ENCODE measurements at places on chromosomes 11 and 22.

DNA sequence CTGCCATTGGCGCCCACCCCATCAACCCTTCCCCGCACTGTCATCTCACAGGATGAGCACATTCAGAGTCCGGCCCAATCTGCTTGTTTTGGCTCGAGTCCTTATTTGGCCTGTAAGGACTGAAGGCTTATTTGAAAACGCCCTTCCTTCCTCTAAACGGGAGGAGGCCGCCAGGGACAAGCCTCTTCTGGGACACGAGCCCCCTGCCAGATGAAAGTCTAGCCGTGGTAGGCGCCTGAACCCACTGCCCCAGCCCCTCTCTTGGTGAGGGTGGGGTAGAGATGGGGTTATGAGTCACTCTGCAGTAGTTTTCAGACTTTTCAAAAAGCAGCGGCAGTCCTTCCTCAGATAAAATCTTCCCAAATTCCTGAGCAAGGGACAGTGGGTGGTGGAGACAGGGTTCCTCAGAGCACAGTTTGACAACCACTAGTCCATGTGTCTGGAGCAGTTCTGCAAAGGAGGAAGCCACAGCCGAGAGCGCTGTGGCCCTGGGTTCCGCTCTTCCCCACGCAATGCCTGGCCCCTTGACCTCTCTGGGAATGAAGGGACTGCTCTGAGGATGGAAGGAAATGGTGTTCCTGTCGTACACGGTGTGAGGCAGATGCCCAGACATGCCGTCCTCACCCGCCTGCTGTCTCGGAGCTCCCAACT lies 57.0 kb downstream of the MYH9 start:
- no peak for DNase-seq

DNA sequence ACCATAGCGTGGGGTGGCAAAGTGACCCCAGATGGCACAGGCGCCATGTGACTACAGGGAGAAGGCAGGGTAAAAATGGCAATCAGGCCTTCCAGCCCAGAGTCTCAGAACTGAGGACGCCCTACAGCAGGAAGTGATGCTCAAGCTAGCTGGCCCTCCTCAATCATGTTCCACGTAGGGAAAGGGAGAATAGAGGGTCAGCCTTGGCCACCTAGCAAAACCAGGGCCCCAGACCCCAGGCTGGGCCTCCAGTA lies 978 bp upstream of the ANKRD13D start:
- DNase-seq, result no peak

- DNase-seq, result no peak
Observed at GRCh38 chr11:35859301-35859700, 84.6 kb upstream of the LDLRAD3 start.

DNA sequence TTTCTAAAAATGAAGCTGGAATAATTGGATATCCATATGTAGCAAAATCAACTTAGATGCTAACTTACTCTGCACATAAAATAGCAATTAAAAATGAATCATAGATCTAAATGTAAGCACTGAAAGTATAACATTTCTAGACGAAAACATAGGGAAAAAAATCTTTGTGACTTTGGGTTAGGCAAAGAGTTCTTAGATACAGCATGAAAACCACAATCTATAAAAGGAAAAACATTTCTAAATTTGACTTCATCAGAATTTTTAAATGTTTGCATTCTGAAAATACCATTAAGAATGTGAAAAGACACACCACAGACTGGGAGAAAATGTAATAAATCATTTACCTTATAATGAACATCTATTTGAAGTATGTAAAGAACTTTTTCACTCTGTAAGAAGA lies 128.8 kb downstream of the APIP start:
- no peak for DNase-seq

DNA sequence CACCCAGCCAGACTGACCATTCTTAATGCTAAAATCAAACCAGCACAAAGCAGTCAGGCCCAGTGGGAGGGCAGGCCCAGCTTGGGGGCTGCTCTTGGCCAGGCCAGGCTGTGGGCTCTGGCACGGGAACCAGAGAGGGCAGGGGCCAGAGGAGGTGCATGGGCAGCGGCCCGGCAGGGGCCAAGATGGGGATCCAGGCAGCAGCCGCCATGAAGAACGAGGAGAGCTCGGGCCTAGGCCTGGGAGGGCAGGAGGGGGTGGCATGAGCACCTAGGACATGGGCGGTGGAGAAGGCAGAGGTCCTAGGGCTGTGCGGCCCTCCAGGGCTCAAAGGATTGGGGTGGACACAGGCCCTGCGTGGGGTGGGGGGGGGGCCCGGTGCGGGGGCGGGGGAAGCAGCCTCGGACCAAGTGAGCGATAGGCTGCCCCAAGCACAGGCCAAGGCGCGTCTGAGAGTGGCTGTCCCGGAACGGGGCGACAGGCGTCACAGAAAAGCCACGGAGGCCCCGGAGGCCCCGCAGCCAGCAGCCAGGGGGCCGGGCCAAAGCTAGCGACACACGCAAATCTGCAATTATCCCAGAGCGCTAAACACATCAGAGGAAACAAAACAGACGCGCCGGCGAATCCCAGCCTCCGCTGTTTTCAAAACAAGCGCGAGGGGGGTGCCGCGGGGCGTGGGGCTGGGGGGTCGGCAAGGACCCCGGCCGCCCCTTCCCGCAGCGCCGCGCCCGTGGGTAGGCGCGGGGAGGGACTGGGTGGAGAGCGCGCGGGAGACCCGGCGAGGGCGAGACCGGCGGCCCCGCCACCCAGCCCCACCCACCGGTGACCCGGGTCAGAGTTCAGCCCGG lies 8.3 kb downstream of the PLXNB2 start:
- DNase-seq, result no peak

- no peak for DNase-seq
Observed at GRCh38 chr11:17479284-17480214, 2.9 kb upstream of the ABCC8 start.

DNA sequence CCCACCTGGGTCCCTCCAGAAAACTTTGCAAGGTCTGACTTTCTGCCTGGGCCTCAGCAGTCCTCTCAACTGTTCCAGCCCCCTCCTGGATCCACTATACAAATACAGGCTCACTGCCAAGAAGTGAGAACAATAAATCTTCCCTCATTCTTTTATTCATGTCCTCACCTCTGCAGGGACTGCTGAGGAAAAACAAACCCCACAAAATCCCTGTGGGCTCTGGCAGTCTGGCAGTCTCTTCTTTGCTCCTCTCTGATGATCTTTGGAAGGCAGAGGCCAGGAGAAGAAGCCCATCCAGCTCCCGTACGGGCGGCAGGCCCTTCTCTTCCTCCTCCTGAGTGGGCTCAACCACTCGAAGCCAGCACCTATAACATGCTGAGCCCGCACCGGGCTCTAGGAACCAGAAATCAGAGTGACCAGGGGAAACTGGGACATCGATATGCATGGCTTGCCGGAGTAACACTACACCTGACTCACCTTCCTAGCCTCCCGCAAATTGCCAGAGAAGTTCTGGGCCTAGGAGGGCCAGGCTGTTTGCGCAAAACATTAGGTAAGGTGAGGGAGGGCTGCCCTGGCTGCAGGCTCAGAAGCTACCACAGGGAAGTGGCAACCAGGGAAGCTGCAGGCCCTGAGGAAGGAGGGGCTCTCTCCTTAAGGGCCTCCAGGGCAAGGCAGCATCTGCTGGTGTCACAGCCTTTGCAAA lies 24.2 kb downstream of the TMPRSS5 start:
- DNase-seq, result no peak

GRCh38 chr11:112797092-112797491 lies 164.1 kb upstream of the NCAM1 start:
- DNase-seq, result no peak

DNA sequence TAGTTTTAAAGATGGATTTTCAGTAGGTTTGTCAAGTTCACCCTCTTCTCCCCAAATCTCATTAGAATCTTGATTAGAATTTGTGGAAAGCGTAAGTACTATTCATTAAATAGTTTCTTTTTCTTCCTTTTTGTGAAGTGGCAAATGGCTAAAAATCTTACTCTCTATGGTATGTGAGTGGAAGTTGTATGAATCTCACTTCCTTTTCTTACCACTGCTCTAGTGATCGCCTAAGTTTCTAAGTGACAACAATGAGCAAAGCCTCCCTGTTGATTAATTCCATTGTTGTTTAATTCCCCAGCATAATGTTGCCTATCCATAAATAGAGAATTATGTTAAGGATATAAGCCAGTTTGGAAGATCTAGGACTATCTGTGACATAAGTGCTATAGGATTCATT lies 82.7 kb downstream of the PGR start:
- no peak for DNase-seq

DNA sequence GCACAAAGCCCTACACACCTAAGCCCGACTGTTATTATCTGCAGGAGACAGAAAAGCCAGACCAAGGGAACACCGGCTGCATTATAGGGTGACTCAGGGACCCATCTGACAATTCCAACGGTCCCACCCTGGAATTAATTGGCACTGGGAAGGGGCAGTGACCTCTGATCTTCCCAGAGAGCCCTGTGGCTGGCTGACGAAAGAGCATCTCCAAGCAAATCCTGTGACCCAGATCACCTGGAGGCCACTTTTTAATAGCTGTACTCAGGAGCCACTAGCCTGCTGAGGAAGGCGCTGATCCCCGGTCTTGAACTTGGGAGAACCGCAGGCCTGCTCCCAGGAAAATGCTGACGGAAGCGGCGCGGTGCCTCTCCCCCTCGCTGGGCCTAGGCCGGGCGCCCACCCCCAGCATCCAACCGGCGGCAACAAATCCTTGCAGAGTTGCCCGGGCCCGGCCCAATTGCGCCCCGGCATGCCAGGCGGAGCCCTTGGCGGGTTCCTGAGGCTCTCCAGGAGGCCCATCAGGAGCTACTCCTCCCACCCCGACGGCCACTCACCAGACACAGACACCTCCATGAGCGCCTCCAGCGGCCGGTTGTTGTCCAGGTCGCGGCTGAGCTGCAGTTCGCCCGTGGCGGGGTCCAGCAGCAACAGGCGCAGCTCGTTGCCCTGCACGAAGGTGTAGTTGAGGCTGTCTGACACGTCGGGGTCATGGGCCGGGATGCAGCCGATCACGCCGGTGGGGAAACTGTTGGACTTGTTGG lies 4.2 kb downstream of the CELSR1 start:
- DNase-seq, result no peak

DNA sequence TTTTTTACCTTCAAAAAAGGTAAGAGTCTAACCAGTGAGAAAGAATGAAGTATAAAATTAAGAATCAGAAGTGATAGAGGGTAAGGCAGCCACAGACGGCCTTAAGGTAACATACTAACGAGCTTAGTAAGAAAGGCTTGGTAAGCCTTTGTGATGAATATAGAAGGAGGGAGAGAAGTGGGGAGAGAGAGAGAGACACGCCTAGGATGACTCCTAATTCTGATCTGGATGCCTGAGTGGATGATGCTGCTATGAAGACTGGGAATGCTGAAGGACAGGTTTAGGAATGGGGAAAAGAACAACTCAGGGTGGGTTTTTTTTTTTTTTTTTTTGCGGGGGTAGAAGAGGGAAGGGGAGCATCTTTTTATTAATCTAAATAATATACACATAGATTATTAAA lies 4.8 kb downstream of the FBXO3 start:
- DNase-seq, result no peak

DNA sequence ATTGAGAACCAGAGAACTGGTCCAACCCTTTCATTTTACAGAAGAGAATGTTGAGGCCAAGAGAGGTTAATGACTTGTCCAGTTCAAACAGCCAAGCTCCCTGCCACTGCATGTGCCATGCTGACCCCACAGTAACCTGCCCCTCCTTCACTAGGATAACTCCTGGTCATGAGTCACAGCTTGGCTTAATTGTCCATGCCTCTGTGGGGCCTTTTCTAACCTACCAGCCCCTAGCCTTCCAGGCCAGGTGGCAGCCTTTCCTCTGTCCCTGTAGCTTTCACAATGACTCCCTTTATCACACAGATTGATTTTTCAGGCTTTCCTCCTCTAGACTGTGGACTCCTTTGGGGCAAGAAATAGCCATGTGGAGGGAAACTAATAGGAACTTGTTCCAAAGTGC lies 97.2 kb downstream of the PIWIL4 start:
- DNase-seq, result no peak

GRCh38 chr11:77198440-77198849 lies 70.4 kb downstream of the MYO7A start:
- DNase-seq, result no peak

DNA sequence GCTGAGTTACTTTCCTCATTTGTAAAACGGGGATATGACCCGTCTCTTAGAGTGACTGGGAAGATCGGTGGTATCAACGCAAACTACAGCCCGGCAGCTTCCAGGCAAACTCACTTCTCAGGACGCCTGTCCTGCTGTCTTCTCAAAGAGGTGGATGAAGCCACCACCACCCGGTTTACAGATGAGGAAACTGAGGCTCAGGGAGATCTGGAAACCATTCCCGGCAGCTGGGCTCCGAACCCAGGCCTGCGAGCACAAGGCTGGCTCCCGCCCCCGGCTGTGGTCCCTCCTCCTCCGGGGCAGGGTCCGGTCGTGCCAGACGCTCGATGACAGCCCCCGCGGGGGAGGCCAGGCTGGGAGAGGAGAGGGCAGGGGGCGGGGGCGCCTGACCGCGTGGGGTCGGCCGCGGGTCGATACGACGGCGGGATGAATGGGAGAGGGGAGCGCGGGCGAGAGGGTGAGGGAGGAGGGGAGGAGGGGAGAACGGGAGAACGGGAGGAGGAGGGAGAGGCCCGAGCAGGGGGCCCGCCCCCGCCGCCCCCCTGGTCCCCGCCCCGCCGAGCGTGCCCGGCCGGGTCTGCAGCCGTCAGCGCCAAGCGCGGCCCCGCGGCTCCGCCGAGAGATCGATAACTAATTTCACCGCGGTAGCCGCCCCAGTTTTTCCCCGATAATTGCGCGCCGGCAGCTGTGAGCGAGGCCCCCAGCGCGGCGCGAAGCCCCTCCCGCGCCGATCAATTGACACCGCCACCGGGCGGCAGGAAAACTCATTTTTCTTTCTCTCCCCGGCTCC lies 14.0 kb downstream of the IGLL1 start:
- DNase-seq, result no peak

DNA sequence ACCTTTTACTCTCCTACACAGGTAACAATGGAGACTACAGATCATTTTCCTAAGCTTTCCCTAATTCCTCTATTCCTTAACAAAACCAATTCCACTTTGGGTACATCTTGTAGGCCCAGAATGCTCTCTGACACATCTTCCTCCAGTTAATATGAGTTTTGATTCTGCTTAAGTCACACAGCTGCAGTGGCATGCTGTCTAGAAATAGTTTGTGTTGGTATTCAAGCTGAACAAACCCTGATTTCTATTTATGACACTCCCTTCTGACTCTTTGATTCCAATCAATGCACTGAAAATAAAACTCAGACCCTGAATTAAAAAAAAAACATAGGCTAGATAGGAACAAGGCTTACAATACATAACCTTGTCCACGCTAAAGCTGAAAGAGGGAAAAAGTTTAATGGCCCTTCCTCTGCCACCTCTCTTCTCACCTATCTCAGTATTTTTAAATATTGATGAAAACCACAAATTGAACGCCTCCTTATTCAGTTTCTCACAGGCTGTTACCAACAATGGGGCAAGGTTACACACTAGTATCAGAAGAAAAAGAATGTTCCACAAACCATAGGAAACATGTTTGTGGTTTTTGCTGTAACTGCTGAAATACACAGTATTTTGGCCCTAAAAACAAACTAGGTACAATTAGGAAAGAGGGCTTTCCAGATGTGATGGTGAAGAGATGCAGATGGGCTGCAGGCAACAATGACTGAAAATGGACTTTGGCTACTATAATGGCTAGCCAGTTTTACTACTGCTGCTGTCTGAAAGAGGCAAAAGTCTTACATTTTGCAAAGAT lies 35.7 kb upstream of the GAB2 start:
- no peak for DNase-seq
